T47D (cell line): ENCODE measurements at places on chromosomes 4 and X.

DNA sequence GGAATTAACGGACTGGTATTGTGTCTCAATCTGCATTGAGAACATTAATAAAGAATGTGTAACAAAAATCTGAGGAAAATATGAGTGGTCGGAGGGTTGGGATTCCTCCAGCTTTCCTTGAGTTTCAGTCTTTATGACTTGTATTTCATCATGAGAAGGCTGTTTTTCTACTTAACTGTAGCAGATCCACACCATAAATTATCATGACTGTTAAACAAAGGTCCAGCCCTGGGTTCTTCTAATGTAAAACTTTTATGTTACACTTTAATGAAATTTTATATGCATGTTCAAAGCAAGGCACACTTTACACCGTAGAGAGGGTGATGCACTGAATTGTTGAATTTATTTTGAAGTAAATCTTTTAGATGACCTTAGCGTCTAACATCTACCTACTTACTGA lies 7.0 kb downstream of the AFF2 start:
- no peak for DNase-seq

DNA sequence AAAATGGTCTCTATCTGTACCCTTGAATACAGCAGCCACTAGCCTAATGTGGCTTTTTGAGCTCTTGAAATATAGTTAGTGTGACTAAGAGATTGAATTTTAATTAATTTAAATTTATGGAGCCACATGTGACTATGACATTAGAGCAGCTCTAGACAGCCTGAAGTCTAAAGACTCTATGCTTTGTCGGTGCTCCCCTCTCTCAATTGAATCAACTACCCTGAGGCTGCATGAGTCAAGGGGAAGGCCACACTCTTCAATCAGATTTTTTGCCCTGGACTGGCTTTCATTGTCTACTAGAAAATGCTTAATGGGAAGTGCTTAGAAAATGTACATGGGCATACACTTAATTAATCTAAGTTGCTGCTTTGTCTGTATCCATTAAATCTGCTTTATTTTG lies 11.7 kb downstream of the TLR7 start:
- DNase-seq, result no peak

DNA sequence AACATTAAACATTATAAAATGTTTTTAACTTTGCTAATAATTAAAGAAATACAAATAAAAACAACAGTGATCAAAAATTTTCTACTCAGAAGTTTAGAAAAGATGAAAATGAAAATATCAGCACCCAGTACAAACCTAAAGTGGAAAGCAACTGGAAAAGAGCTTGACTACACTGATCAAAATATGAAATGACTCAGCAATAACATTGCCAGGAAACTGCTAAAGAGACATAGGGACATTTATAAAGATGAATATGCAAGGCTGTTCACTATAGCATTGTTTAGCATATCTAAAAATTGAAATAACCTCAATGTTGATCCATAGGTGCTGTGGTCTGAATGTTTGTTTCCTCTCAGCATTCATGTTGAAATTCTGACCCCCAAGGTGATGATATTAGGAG lies 88.5 kb upstream of the NOCT start:
- no peak for DNase-seq

DNA sequence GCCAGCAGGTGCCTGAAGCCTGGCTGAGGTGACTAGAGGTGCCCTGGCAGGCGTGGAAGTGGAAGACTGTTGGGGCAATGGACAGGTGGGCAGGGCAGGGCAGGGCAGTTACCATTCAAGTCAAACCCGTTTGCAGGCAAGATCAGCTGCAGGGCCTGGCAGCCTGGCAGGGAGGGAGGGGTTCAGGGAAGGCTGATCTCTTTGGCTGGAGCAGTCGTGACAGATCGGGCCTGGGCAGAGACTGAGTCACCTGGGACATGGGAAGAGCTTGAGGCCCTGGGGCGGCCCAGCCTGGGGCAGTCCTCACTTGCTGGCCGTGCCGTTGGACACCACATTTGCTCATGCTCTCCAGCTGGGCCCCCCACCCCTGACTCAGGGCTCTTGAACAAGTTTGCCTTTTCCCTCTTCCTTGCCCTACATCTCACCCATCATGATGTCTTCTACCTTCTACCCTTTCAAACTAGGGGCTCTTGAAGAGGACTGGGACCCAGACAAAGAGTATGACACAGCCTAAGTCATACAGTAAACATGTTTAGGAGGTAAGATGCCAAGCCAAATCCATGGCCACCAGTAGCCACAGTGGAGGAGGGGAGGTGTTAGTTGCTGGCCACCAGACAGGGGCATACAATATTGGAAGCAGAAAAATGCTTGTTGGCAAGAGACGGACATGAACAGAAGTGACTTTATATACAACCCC lies 2.0 kb upstream of the ZNF185 start:
- peak; percentile 23 for DNase-seq

DNA sequence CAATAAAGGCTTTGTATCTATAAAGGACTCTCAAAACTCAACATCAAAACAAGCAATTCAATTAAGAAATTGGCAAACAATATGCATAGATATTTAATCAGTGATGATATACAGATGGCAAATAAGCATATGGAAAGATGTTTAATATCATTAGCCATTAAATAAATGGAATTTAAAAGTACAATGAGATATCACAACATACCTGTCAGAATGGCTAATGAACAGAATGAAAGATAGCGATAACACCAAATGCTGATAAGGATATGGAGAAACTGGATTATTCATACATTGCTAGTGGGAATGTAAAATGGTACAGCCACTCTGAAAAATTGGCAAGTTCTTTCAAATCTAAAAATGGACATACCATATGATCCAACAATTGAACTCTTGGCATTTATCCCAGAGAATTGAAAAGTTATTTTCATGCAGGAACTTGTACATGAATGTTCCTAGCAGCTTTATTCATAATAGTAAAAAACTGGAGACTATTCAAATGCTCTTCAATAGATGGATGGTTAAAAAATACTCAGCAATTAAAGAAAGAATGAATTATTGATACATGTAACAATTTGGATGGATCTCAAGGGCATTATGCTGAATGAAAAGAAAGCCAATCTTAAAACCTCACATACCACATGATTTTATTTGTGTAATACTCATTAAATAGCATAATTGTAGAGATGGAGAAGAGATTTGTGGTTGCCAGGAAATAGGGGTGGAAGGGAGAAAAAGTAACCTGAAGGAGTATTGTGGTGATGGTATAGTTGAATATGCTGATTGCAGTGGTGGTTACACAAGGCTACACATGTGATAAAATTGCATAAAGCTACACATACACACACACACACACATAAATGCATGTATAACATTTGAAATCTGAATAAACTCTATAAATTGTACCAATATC lies 45.9 kb upstream of the ALG13 start:
- no peak for DNase-seq
